ENCODE measurements at places on chromosomes 7 and 10. TPM values are rescaled to one million over a fixed set of nuclear protein-coding genes. Genes with fewer than 3 reads are reported as not detected.

Gene ADGRA1
- not detected for total RNA-seq

Gene PBLD
- 7.1 TPM for total RNA-seq

Gene PLXNA4
- total RNA-seq: under 0.01 TPM

Gene MIOS
- 28.7 TPM for total RNA-seq

Gene CUBN
- 0.86 TPM for total RNA-seq

Gene PSAP
- 521 TPM for total RNA-seq

Gene ACSL5
- total RNA-seq: 8.6 TPM

Gene HIPK2
- total RNA-seq: 7.1 TPM

Gene ASZ1
- total RNA-seq: under 0.01 TPM

Gene CCDC172
- not detected for total RNA-seq

Gene ADCYAP1R1
- not detected for total RNA-seq

Gene IL6
- total RNA-seq: 19.6 TPM

Gene SYT15
- total RNA-seq: 0.64 TPM

Gene LRRTM3
- not detected for total RNA-seq

Gene ITGB1
- total RNA-seq: 1,751 TPM

Gene ZNF467
- 1.3 TPM for total RNA-seq

Gene A1CF
- total RNA-seq: not detected
